CD4-positive, CD25-positive, alpha-beta regulatory T cell (primary cell): ENCODE measurements at places on chromosomes 7 and 10. TPM values are rescaled to one million over a fixed set of nuclear protein-coding genes. Genes with fewer than 3 reads are reported as not detected.

LRGUK gene
- not detected for polyA plus RNA-seq

CYP2C9 gene
- not detected for polyA plus RNA-seq

IDI2 gene
- polyA plus RNA-seq: not detected

DLX6 gene
- polyA plus RNA-seq: not detected

HGF gene
- not detected for polyA plus RNA-seq

CDK1 gene
- polyA plus RNA-seq: 7.0 TPM

GRCh38 chr7:139116999-139117398 is 7.5 kb upstream of the ZC3HAV1 start:
- H3K4me1 ChIP-seq: peaks cover 20% of the 10 kb centered on the region
- no peak overlapping the region for H3K27ac ChIP-seq
- no peaks in the 10 kb centered on the region for H3K27me3 ChIP-seq
- no peak overlapping the region for H3K4me3 ChIP-seq

GRCh38 chr7:129896568-129897382 is 56.0 kb downstream of the UBE2H start:
- H3K4me1 ChIP-seq: peaks cover 13% of the 10 kb centered on the region
- no peak overlapping the region for H3K27ac ChIP-seq
- DNase-seq: no peak
- peaks cover 15% of the 10 kb centered on the region for H3K36me3 ChIP-seq
- no peak overlapping the region for H3K4me3 ChIP-seq

GRCh38 chr7:116446212-116446855 is 53.2 kb upstream of the CAV2 start:
- peaks cover 3% of the 10 kb centered on the region for H3K27me3 ChIP-seq
- DNase-seq: no peak
- no peak overlapping the region for H3K4me3 ChIP-seq
- no peaks in the 10 kb centered on the region for H3K36me3 ChIP-seq
- H3K27ac ChIP-seq: no peak overlapping the region
- H3K4me1 ChIP-seq: no peaks in the 10 kb centered on the region

DNA sequence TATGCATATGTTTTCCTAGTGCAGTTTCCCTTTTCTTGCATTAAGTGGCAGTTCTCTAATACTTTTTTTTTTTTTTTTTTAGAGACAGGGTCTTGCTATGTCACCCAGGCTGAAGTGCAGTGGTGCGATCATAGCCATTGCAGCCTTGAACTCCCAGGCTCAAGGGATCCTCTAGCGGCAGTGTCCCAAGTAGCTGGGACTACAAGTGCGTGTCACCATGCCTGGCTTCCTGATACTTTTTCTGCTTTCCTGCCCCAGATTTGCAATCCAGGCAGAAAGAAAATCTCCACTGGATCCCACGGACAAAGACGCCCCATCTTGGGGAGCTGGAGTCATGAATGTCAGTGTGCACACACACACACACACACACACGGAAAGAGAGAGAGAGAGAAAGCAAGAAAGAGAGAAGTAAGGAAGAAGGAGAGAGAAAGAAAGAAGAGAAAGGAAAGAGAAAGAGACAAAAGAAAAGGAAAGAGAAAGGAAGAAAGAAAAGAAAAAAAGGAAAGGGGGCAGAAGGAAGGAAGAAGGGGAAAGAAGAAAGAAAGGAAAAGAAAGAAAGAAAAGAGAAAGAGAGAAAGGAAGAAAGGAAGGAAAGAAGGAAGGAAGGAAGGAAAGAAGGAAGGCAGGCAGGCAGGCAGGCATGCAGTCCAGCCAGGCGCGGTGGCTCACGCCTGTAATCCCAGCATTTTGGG is 37.5 kb upstream of the OCM2 start:
- no peak overlapping the region for H3K27ac ChIP-seq
- H3K27me3 ChIP-seq: no peaks in the 10 kb centered on the region
- no peaks in the 10 kb centered on the region for H3K36me3 ChIP-seq
- no peaks in the 10 kb centered on the region for H3K4me1 ChIP-seq
- DNase-seq: no peak

DNA sequence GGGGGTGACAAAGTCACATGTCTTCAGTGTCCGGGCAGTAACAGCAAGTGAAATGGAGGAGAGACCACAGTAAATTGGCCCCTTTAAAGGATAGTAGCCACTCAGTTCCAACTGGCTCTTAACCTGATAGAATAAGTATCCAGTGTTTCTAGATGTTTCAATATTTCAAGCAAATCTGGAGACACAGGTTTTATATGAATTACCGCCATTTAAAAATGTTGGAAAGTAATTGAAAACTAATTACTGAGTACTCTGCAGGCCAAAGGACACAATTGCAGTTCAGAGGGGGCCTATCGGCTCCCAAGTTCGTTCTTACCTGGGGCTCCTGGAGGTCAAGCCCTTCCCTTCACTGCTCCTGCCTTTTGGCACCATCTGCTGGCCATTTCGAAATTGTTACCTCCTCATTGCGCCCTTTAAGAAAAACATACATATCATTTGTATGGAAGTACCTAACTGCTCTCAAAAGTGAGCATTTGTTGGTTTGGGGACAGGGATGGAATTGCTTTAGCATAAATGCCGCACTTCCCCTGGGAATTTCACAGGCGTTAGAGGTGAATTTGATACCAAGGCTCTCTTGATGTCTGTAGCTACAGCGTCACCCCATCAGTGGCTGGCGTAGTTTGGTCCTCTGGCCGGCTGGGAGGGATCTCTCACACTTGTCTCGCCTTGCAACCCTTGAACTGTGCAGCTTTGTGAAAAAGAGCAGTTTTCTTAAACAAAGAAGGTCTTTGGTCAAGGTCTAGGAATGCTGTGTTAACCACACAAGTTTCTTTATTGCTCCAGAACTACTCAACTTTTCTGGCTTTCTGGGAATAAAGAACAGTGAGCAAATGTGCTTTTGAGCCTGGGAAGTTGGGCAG is 220.0 kb downstream of the ARHGAP21 start:
- H3K4me1 ChIP-seq: no peaks in the 10 kb centered on the region
- DNase-seq: no peak
- H3K4me3 ChIP-seq: no peak overlapping the region
- H3K36me3 ChIP-seq: no peaks in the 10 kb centered on the region
- H3K27ac ChIP-seq: no peak overlapping the region
- peaks cover 2% of the 10 kb centered on the region for H3K27me3 ChIP-seq

DNA sequence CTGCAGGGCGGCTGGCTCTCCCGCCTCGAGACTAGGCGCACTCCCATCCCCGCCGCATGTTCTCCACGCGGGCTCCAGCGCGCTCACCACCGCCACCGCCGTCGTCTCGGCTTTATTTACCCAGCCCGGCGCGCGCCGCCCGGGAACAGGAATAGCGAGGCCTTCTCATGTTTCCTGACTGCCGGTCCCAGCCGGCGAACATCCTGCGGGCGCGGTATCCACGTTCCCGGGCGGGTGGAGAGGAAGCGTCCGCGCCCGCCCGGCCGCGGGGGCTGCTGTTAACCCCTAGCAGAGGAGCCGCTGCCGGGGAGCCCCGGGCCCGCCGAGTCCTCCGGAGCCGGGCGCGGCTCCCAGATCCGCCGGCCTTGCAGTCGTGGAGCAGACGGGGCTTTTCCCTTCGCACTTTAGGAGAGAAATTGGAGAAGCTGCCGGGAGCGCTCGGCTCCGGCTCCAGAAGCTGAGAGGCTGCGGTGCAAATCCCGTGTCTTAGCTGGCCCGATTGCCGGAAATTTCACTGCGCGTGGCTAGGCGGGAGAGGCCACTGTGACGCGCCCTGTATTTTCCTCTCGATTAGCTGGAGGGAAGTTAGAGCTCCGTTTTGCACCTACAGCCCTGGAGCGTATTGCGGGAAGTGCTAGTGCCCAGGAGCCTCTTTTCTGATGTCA is at the start of gene MKX:
TSS of gene MKX (minus strand) at position 88 of the 665 bp plus-strand sequence. CDS start 2,404 bp downstream, outside the sequence.
- peaks cover 51% of the 10 kb centered on the region for H3K4me1 ChIP-seq
- H3K27me3 ChIP-seq: peaks cover 35% of the 10 kb centered on the region
- no peak within 1 kb of the TSS for H3K27ac ChIP-seq
- no peak within 1 kb of the TSS for H3K4me3 ChIP-seq
- no peak for DNase-seq

- H3K27me3 ChIP-seq: no peaks in the 10 kb centered on the region
- H3K36me3 ChIP-seq: peaks cover 2% of the 10 kb centered on the region
- no peaks in the 10 kb centered on the region for H3K4me1 ChIP-seq
Observed at GRCh38 chr10:79166312-79166721, 97.6 kb downstream of the ZMIZ1 start.

- no peak for DNase-seq
- no peaks in the 10 kb centered on the region for H3K27me3 ChIP-seq
- H3K27ac ChIP-seq: no peak overlapping the region
- no peak overlapping the region for H3K4me3 ChIP-seq
Observed at GRCh38 chr7:112023786-112024185, 182.4 kb downstream of the DOCK4 start.

DNA sequence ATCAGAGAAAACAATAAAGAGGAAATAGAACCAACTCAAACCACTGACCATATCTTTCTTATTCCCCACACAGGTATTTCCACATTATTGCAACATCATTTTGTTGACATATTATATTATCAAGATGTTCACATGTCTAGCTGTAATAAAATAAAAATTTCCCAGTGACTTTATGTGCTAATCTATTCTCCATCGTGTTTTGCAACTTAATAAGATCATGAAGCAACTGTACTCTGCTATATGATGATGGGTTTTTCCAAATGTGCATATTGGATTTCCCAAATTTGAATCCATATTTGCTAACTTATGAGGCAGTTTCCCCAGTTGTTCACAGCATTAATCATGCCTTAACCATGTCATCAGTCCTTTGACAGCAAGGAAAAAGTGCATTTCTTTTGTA is 127.8 kb downstream of the ITGB8 start:
- no peak overlapping the region for H3K27ac ChIP-seq
- H3K27me3 ChIP-seq: no peaks in the 10 kb centered on the region
- DNase-seq: no peak
- no peaks in the 10 kb centered on the region for H3K36me3 ChIP-seq
- H3K4me1 ChIP-seq: no peaks in the 10 kb centered on the region

- H3K27ac ChIP-seq: no peak overlapping the region
- H3K4me3 ChIP-seq: no peak overlapping the region
- H3K36me3 ChIP-seq: peaks cover 6% of the 10 kb centered on the region
- no peaks in the 10 kb centered on the region for H3K27me3 ChIP-seq
Observed at GRCh38 chr7:127943541-127944521, 87.4 kb downstream of the LRRC4 start.

DNA sequence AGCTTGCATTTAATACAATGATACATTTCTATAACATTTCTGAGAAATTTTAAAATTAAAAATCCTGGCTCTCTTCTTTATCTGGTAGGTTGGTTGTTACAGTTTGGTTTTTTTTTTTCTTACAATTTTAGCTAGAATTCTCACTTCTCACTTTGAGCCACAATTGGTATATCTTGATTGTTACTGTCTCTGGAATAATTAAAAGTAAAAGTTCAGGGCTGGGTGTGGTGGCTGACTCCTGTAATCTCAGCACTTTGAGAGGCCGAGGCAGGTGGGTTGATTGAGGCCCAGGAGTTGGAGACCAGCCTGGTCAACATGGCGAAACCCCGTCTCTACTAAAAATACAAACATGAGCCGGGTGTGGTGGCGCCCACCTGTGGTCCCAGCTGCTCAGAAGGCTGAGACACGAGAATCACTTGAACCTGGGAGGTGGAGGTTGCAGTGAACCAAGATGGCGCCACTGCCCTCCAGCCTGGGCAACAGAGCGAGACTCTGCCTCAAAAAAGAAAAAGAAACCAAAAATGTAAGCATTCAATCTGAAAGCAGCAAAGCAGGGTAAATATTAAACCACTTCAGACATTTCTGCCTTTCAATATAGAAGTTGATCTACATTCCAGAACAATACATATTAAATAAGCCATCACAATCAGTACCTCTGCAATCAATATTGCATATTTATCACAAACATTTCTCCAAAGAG is 88.6 kb upstream of the PFKP start:
- no peak overlapping the region for H3K4me3 ChIP-seq
- DNase-seq: no peak
- H3K36me3 ChIP-seq: no peaks in the 10 kb centered on the region
- no peaks in the 10 kb centered on the region for H3K27me3 ChIP-seq
- H3K4me1 ChIP-seq: no peaks in the 10 kb centered on the region

DNA sequence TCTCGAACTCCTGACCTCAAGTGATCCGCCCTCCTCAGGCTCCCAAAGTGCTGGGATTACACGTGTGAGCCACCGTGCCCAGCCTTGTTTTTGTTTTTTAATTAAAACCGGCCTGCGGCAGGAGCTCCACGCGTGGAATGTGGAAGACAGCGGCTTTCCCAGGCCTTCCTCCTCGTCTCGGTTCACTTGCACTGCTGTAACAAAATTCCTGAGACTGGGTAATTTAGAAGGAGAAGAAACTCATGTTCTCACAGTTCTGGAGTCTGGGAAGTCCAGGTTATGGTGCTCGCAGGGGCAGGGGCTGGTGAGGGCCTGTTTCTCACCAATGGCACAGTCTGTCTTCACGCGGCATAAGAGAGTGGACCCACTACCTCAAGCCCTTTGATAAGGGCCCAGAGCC is 14.4 kb upstream of the CRYGN start:
- H3K36me3 ChIP-seq: no peaks in the 10 kb centered on the region
- H3K4me1 ChIP-seq: no peaks in the 10 kb centered on the region
- H3K27ac ChIP-seq: no peak overlapping the region
- no peak overlapping the region for H3K4me3 ChIP-seq

- H3K27me3 ChIP-seq: no peaks in the 10 kb centered on the region
- H3K4me3 ChIP-seq: no peak overlapping the region
- no peak for DNase-seq
- peaks cover 4% of the 10 kb centered on the region for H3K4me1 ChIP-seq
Observed at GRCh38 chr10:103548006-103548405, 54.5 kb downstream of the NEURL1 start.

- no peaks in the 10 kb centered on the region for H3K36me3 ChIP-seq
- no peak for DNase-seq
- H3K27me3 ChIP-seq: no peaks in the 10 kb centered on the region
- peak overlapping the region; percentile 65 for H3K4me3 ChIP-seq
- peak overlapping the region; percentile 67 for H3K27ac ChIP-seq
Observed at GRCh38 chr10:119539359-119539825, 3.1 kb downstream of the RGS10 start.

GRCh38 chr7:23333671-23334246 is 34.6 kb downstream of the MALSU1 start:
- DNase-seq: no peak
- no peak overlapping the region for H3K27ac ChIP-seq

DNA sequence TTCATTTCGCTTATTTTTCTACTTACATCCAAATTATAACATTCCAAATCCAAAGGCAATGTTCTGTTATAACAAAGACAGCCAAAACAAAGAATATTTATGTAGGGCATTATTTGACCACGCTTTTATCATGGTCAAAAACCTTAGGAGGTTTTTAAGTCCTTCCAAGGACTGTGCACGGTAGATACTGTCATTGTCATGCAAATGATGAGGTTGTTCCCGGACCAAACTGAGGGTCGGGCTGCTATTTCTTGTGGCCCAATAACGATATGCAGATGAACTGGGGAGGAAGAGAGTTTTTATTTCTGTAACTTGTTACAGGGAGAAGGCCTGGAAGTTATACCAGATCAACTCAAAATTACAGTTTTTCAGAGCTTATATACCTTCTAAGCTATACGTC is 56.6 kb upstream of the STEAP4 start:
- no peak overlapping the region for H3K4me3 ChIP-seq
- no peak for DNase-seq
- H3K27me3 ChIP-seq: no peaks in the 10 kb centered on the region

DNA sequence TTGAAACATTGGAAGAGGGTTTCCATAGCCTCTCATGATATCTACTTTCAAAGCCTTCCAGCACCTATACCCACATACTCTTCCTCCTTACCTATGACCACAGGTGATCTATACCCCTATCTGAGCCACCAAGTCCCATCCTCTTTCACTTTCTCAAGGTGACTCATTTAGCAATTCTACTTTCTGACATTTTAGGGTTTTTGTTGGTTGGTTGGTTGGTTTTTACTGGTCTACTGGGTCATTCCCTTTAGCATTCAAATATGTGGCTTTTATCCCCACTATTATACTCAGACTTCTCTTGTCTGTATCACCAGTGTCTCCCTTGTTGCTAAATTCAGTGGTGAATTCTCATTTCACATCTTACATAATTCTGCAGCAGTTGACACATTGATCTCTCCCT is 130.4 kb upstream of the STEAP4 start:
- no peaks in the 10 kb centered on the region for H3K27me3 ChIP-seq
- H3K36me3 ChIP-seq: no peaks in the 10 kb centered on the region
- no peak overlapping the region for H3K27ac ChIP-seq
- DNase-seq: no peak
